ENCODE measurements at places on chromosomes 3 and 15.

- no peak for DNase-seq
Measured at GRCh38 chr15:22903961-22904534, 65.6 kb downstream of the NIPA2 start.

DNA sequence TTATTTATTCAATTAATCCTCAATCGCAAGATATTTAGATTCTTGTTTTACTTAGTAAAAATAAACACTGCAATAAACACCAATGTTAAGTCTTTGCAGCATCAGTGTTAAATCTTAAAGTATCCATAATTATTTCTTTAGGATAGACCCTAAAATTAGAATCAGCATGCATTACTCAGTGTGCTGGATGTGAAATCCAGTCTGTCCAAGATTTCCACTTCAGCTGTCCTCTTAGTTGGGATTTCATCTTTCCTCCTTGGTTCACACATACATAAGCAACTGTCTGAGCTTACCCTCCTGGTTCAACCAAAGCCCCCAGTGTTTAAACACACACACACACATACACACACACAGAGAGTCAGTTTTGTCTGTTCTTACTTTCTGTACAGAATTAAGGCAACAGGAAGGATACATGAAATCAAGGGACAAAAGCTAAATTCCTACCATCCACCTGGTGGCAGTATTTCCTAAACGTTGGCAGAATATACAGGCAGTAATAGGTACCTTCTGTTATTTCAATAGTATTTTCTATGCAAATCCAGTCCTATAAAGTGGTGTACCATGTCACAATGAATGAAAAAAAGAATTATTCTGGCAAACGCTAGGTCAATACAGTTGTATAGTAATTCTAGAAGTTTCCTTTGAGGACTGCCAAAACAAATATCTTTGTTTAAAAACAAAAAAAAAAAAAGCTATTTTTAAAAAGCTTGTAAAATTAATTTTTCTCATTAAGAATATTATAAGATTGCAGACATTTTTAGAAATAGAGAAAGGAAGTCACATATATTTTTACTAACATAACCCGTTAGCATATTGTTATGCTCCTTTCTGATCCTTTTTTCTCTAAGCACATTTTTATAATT, 27.3 kb upstream of the DMXL2 start:
- no peak for DNase-seq

GRCh38 chr3:108295421-108296175, 750 bp upstream of the HHLA2 start:
- DNase-seq = no peak

DNA sequence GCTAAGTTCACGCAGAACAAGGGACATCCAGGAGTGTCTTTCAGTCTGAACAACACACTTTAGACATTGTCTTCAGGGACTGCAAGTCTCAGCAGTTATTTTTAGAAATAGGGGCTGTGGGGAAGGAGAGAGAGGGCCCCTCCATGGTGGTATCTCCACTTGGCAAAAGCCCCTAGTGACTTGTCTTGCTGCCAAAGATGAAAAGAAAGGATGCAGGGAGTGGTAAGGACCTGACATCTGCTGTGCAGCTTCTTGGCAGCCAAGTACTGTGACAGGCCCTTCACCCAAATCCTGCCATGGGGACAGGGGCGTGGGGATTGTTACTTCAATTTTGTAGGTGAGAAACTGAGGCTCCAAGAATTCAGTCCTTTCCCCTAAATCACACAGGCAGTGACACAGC, 21.0 kb upstream of the SEMA6D start:
- no peak for DNase-seq

DNA sequence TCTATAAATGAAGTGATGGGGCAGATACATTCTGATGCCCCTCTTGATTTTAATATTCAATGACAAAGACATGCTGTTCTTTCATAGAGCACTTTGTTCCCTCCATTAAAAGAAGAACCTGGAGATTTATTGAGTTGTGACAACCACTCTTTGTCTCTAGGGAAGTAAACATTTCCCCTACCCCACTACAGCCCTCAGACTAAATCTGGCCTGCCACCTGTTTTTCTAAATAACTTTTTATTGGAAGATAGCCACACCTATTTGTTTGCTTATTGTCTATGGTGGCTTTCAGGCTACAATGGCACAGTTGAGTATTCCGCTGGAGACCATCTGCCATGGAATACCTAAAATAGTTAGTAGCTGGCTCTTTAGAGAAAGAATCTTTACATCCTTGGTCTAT, 41.2 kb upstream of the ZNF385D start:
- DNase-seq = no peak

GRCh38 chr3:11389386-11390268, 117.4 kb downstream of the ATG7 start:
- no peak for DNase-seq

DNA sequence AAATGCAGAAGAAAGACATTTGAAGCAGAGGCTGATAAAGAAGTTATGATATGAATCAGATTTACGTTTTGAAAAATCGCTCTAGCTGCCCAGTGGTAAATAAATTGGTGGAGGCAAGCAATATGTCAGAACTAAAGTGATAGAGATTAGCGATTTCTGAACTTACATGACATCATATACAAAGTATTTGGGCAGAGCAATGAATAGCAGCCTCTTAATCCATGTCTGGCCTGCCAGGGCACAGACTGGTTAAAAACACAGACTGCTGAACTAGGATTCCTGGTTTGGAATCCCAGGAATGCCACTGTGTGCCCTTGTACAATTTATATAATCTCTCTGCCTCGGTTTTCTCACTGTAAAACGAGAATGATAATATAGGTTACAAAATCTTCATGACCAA, 243.1 kb upstream of the SETMAR start:
- no peak for DNase-seq

GRCh38 chr3:17747890-17748247, 5.4 kb upstream of the TBC1D5 start:
- no peak for DNase-seq

DNA sequence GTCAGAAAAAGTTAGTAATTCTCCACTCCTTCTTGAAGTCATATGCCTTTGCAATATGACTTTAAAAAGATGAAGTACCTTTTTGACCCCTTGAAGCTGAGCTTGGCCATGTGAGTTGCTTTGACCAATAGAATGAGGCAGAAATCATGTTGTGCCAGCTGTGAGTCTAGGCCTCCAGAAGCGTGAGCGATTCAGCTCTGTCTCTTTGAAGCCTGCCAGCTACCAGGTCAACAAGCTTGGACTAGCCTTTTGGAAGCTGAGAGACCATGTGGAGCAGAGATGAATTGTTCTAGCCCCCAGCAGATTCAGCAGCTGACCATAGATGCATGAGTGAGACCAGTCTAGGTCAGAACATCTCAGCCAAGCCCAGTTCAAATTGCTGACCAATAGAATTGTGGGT, 69.8 kb upstream of the EOMES start:
- DNase-seq = no peak

GRCh38 chr3:77967621-77968020, 927.7 kb downstream of the ROBO2 start:
- no peak for DNase-seq

GRCh38 chr3:186318135-186318534, 43.9 kb downstream of the DGKG start:
- DNase-seq = no peak

- DNase-seq = no peak
Measured at GRCh38 chr3:118938183-118938961, 96.3 kb downstream of the IGSF11 start.

DNA sequence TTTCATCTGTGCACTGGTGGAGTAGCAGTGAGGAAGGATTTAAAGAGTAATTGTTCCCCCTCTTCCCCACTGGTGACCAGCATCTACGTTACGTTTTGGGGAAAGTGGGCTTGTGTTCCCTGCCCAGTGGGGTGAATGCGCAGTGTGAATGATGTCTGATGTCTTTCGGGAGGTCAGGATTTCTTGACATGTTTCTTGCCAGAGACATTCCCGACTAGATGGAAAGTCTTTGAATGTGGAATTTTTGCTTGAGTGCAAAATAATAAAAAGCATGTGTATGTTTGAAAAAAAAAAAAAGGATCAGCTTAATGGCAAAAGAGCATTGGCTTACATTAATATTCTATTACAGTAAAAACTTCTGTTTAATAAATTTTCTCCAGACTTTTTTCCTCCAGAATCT, 632.2 kb downstream of the FOXP1 start:
- DNase-seq = no peak

- DNase-seq = no peak
Measured at GRCh38 chr3:57256844-57257243, 29.3 kb downstream of the APPL1 start.

DNA sequence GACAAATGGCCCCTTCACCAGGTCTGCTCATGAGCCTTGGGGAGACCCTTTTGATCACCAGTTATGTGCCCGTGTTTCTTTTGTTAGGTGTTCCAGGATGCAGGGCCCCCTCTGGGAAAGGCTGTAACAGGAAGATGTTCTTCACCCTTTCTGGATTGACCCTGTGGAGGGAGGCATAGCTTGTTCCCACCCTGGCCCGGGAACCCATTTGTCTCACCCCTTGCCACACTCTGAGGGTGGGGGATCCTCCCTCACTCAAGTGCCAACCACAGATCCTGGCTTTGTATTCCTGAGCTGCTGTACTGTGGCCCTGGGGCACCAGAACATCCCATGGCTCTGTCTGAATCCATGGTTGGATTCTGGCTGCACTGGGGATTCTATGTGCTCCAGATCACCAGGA, 18.9 kb downstream of the IL16 start:
- DNase-seq = no peak

GRCh38 chr15:85550283-85550682, 169.9 kb downstream of the AKAP13 start:
- no peak for DNase-seq

DNA sequence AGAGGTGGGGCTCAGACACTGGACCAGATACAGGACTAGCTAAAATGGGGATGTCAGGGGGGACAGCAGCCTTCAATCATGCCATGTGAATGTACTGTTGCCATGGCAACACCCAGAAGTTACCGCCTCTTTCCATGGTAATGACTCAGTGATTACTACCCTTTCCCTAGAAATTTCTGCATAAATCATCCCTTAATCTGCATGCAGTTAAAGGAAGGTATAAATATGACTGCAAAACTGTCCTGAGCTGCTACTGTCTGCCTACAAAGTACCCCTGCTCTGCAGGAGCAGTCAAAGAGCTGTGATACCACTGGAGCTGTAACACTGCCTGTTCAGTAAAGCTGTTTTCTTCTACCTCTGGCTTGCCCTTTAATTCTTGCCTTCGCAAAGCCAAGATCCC, 168.2 kb downstream of the PEAK1 start:
- no peak for DNase-seq

DNA sequence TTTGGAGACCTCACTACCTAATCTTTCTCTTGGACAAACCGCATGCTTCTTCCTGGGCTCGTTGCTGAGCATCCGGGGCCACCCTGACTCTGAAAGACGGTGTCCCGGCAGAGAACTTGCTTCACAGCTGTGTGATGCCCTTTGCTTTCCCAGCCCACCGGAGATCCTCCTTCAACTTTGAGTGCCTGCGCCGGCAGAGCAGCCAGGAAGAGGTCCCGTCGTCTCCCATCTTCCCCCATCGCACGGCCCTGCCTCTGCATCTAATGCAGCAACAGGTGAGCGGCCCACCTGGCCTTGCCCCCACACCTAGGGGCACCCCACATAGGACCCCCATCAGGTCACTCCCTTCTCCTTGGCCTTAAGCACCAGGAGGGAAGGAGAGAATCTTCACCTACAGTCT, 37.7 kb downstream of the CHDH start:
- DNase-seq = no peak

DNA sequence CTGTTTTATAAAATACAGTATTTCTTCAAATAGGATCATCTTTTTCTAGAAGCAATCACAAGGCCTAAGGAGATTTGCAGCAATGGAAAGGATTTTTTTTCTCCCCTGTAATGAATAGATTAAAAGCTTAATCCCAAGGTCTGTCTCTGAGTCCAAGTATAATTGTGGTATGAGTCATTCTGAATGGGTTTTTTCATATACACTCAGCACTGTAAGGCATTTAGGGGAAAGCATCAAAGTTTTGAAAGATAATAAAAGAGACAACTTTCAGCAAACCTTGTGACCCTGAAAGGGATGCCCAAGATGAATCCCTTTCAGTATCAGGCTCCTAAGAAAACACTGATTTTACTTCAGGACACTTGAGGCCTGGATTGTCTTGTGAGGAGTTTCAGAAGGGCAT, 23.3 kb upstream of the LARS2 start:
- DNase-seq = no peak

DNA sequence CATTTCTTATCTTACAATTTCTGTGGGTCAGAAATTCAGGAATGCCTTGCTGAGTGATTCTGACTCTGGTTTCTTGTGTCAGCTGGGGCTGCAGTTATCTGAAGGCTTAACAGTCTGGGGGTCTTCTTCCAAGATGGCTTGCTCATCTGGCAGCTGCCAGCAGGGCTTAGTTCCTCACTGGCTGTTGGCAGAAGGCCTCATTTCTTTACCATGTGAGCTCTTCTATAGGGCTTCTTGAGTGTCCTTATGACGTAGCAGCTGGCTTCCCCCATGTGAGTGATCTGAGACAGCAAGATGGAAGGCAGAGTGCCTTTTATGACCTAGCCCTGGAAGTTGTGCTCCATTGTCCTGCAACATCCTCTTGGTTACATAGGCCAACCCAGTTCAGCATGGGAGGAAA, 82.0 kb upstream of the PDZRN3 start:
- no peak for DNase-seq

DNA sequence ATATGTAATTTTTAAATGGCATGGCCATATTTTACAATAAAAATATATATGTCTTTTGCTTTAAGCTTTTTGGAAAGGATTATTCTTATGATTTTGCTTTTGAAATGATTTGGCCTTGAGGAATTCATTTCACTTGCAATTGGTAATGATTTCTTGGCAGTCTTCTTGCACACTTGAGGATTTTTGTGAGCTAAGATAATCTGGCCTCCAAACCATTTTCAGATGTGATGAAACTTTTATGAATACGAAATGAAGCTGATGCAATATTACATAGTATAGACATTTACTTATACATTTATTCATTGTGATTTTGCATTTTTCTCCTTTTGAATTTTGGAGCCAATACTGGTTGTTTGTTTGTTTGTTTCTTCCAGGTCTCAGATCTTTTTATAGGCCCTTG, 6.4 kb upstream of the SH2D7 start:
- DNase-seq = no peak

GRCh38 chr3:100150473-100150872, 36.2 kb upstream of the FILIP1L start:
- DNase-seq = no peak

GRCh38 chr3:110685630-110686029, 386.0 kb upstream of the NECTIN3 start:
- no peak for DNase-seq

DNA sequence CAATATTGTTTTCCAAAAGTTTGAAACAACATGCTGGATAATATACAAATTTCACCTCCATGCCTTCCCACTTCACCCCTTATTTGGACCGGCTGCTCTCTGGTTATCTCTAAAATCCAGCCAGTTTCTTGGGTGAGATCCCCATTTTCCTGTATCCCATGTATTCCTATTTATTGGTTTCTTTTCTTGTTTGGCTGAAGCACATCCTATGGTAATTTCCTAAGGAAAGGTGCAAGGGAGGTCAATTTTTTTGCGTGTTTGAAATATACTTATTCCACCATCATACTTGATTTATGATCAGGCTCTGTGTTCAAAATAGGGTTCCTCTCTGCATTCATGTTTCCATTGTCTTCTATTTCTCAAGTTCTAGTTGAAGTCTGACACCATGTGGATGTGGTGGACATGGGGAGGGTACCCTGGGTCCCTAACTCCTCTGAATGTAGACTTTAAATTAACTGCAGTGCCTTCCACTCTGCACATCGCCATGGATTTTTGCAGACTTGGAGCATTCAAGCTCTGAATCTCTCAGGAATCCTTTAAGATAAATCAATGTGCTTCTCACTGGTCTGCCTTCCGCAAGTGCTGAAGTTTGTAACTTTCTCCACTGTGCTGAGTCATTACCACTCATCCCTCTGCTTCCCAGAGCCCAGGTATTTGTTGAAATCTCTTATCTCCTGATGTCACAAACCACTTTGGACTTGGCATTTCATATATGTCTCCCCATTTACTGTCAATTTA, 52.1 kb upstream of the TLE3 start:
- DNase-seq = no peak

All from effector memory CD4-positive, alpha-beta T cell (primary cell).